Astrocyte (in vitro differentiated cells and primary cell): ENCODE measurements at places on chromosomes 12 and 14. TPM values are rescaled to one million over a fixed set of nuclear protein-coding genes. Genes with fewer than 3 reads are reported as not detected.

Gene DIO3
- total RNA-seq: 0.46 and 0.79 TPM in 2 replicates

Gene STYK1
- total RNA-seq: 1.6 and 2.9 TPM in 2 replicates

Gene LTBP2
- 162 and 196 TPM in 2 replicates for total RNA-seq

Gene ALDH2
- 79.2 and 82.0 TPM in 2 replicates for total RNA-seq

Gene RPS26
- 39.4 and 45.9 TPM in 2 replicates for total RNA-seq

Gene TAS2R31
- 2.2 TPM in 2 replicates for total RNA-seq

GRCh38 chr12:88192426-88192825 is 50.3 kb downstream of the TMTC3 start:
- DNase-seq: no peak

GRCh38 chr14:74841230-74842207 is 34.4 kb downstream of the PROX2 start:
- DNase-seq: no peak

DNA sequence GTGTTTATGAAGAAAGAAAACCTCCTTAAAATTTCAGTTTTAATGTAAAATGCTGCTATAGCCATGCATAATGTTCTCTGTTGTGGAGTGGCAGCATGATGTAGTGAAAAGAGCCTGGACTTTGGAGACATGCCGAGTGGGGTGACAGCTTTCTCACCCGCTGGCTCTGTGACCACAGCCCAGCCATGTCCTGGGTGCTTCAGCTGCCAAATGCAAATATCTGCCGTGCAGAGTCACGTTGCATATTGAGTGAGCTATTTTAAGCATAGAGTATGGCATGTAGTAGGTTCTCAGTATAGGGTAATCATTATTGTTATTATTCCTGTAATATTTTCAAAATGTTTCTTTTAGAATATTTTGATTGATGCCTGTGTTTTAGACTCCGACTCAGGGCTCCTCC is 15.5 kb upstream of the TCTN2 start:
- DNase-seq: no peak

- no peak for DNase-seq
Observed at GRCh38 chr14:99768381-99768780, 24.8 kb upstream of the EML1 start.

GRCh38 chr14:72434856-72435255 is 459.0 kb downstream of the DPF3 start:
- no peak for DNase-seq

GRCh38 chr12:112096667-112097066 is 11.9 kb downstream of the NAA25 start:
- DNase-seq: peak; percentile 76

DNA sequence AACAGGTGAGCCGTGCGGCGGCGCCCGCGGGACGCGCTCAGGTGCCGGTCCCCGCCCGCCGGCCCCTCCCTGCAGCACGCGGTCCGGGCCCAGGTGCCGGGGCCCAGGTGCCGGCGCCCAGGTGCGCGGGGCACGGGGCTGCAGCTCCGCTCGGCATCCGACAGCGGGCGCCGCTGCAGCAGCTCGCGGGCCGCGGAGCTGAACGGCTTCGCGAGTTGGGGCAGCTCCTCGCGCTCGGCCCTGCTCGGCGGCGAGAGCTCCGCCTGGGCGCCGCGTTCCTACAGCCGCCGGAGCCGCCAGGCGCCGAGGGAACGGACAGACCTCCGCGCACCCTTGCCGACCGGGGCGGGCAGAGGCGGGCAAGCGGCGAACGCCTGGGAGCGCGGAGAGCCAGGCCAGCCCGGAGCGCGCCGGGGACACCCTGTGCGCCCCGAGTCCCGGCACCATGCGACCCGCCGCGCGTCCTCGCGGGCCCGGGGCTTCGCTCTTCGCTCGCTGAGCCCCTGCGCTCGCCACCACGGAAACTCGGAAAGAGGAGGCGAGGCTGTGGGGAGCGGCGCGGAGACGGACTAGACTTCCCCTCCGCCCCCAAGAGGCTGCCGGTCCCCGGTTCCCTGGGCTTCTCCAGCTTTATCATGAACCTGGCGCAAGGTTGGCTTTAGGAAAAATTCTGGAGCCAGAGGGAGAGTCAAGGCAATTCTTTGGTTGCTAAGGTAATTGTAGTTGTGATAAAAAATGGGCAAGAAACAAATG is at the start of gene RGS6:
RGS6 (plus strand) TSS at position 201 of the 753 bp plus-strand sequence.
- peak; percentile 4 for DNase-seq

DNA sequence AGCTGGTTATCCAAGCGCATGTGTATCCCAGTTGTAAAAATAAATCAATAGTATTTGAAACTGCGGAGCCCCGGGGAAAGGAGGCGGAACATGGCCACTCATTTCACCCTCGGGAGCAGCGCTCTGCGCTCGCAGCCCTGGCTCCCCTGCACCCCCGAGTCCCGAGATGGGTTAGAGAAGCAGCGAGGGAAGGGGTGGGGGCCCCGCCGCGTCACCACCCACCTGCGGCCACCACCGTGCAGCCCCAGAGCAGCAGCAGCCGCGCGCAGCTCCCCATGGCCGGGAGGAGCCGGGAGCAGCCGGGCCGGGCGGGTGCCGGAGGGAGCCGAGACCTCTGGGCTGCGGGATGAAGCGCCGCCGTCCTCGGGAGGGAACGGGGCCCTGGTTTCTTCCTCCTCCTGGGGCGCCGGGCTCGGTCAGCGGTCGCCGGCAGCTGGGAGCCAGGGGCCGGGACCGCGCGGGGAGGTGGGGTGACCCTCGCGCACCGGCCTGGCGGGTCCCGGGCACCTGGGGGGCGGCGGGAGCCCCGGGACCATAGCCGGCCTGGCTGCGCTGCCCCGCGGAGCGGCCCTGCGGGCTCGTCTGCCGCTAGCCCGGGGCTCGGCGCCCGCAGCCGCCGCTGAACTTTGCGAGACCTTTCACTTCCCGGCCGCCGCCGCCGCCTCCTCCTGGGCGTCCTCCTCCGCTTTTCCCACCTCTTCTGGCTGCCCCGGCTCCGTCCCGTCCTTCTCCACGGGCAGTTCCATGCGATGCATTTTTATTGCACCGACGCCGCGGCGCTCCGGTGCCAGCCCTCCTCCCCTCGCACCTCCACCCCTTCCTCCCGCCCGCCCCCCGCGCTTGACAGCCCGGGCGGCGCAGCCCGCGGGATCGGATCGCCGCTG is at the start of gene NTN4:
NTN4 (minus strand) TSS at position 732 of the 884 bp plus-strand sequence; CDS start at position 277, 455 bp downstream.
- no peak for DNase-seq

DNA sequence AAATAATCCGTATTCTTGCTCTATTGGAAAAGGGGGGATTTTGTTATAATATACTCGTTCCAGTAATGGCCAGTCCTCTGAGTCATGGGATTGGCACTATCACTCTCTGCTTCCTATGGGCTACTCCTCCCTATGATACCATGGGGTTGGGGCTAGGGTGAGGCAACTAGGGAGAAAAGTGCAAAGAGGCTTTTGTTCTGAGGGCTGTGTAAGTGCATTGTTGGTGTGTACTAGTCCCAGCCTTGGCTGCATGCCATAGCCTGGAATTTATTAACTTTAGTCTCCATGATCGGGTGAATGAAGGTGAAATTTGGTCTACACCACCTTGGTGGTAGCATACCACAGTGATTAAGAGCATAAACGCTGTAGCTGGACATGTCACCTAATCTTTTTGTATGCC is 247.6 kb downstream of the RPAP3 start:
- peak; percentile 2 for DNase-seq

DNA sequence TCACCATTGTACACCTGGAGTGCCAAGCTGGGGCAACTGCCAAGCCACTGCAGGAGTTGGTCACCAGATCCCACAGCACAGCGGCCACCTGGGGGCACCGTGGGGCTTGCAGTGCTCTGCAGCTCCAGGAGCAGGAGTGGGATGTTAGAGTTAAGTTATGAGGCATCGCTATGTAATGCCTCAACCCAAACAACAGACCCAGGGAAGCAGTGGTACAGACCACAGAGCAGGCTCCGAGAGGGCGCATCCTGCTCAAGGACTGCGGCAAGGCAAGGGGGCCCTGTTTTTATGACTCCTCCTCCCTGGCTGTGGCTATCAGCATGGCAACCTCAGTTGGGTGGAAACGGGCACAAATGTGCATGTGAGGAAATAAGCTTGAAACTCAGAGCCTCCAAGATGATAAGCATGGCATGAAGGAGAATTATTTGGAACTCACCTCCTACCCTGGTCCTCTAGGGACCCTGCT is 63.1 kb downstream of the ARL6IP4 start:
- DNase-seq: peak; percentile 93

- no peak for DNase-seq
Observed at GRCh38 chr12:50562520-50563433, 58.0 kb downstream of the DIP2B start.

DNA sequence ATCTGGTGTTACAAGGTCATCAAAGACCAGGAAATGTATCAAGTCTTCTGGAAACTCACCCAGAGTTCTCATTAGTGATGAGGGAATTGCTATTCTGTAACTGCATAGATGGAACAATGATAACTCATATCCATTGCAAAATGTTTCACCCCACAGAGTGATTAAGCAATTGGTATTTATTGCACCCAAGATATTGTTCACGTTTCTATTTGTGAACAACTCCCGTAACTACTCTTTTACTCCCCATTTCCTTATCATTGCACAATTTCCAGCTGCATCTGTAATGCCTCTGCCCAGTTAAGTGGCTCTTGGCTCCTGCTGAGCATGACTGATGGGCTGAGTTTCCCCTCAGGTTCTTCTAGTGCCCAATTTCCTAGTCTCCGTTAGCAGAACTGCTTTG is 108.7 kb upstream of the PRICKLE1 start:
- peak; percentile 58 for DNase-seq

GRCh38 chr12:80413462-80413861 is 30.6 kb upstream of the PTPRQ start:
- no peak for DNase-seq

DNA sequence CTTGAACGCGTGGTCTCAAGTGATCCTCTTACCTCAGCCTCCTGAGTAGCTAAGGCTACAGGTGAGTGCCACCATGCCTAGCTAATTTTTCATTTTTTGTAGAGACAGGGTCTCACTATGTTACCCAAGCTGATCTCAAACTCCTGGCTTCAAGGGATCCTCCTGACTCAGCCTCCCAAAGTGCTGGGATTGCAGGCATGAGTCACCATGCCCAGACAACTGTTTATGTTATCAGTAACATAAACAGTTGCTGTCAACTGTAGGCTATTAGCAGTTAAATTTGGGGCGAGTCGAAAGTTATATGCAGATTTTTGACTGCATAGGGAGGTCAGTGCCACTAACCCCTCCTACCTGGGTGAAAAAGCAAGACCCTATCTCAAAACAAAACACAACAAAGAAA is 26.2 kb upstream of the LRRK2 start:
- DNase-seq: no peak

DNA sequence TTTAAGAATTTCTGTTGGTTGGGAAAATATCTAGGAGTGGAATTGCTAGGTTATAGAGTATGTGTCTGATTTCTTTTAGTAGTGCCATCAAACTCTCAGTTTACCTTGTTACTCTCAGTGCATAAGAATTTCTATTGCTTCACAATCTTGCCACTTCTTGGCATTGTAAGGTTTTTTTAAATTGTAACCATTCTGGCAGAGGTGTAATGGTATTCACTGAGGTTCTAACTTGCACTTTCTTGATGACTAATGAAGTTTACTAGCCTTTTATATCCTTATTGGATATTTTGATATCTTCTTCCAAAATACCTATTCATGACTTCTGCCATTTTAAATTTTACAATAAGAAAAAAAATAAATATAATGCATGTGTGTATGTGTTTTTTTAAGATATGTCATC is 478.0 kb downstream of the NAV3 start:
- DNase-seq: no peak
